ENCODE measurements at places on chromosomes 12 and 14. TPM values are rescaled to one million over a fixed set of nuclear protein-coding genes. Genes with fewer than 3 reads are reported as not detected.

- no peak for DNase-seq
Observed at GRCh38 chr12:13102461-13103195, 839 bp downstream of the GSG1 start.

CLEC2D gene
- total RNA-seq: 23.5 TPM

DNA sequence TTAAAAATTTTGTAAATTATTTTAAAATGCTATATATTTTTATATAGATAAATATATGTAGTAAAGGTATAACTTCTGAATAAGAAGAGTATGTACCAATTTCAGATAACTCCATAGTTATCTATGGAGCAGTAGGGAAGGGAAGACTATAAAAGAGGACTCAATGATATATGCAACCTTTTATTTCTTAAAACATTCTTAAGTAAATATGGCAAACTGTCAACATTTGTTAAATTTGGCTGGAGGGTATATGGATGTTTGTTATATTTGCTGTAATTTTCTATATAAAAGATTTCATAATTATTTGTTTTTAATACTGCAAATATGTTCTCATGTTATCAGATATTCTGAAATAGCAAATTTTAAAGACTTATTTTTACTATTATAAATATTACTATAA, 38.3 kb upstream of the TSPAN11 start:
- DNase-seq: no peak

GLS2 gene
- total RNA-seq: 3.1 TPM

FAM186B gene
- total RNA-seq: 0.24 TPM

GRCh38 chr12:104273503-104273902, 30.0 kb upstream of the EID3 start:
- no peak for DNase-seq

GRCh38 chr14:20345366-20345765, 1.9 kb downstream of the PARP2 start:
- DNase-seq: no peak

DNA sequence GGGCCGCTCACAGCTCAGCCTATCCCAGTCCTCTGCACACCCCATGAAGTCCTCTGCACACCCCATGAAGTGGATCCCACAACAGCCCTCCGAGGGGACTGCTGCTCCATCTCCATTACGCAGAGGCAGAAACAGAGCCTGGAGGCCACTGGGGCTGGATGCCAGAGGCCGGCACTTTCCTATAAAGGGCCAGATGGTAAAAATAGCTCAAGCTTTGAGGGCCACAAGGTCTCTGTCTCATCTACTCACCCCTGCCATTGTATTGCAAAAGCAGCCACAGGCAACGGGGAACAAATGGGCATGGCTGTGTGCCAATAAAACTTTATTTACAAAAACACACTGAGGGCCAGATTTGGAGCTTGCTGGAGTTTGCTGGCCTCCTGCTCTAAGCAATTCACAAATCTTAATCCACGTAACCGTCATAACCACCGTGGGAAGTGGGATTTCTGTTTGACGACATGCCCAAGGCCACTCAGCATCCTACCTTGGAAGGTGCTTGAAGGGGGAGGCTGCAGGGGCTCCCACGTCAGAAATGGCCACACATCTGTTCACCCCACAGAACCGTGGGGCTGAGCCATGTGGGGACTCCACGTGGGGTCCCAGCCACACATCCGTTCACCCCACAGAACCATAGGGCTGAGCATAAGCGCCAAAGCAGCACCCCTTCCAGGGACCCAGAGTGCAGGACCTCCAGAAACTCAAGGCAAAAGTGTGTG, 92.0 kb downstream of the NCOR2 start:
- no peak for DNase-seq

GRCh38 chr12:67760586-67761275, 112.2 kb downstream of the DYRK2 start:
- DNase-seq: no peak

GRCh38 chr12:73935817-73936216, 601.8 kb upstream of the ATXN7L3B start:
- DNase-seq: no peak

GRCh38 chr14:94889520-94890312, 119.8 kb upstream of the GSC start:
- no peak for DNase-seq

DNA sequence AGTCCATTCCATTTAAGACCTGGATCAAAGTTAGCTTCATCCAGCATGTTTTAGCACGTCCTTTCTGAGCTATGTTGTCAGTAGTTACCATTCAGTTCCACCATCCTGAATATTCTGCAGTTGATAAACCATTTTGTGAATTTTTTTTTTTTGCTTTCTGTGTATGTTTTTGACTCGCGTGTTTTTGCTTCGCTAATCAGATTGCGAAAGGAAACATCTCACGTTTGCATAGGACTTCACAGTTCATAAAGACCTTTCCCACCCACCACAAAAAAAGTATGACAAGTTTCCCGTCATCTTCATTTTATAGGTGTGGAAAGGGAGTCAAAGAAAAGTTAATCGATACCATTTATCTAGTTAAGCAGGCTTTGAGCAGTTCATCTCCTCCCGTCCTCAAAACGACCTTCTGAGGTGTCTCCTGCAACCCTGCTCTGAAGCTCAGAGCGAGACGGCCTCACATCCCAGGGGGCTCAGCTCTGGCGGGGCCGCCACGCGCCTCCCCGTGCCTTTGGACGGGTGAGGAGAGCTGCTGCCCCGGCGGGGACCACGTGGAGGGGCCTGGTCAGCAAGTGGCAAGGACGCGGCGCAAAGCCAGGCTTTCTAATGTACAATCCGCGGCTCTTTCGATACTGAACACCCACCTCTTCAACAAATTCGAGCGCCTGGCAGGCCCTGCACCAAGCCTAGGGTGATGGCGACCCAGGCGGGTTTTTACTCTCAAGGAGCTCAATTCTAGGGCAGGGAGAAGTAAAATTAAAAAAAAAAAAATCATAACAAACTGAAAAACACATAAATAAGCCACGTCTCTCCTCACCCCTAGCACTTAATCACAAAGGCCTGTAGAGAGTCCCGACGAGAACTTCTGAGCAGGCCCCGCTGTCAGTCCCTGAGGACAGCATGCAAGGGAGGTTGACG, 988 bp upstream of the TMEM263 start:
- DNase-seq: peak; percentile 11

KLHDC1 gene
- 2.8 TPM for total RNA-seq

DNA sequence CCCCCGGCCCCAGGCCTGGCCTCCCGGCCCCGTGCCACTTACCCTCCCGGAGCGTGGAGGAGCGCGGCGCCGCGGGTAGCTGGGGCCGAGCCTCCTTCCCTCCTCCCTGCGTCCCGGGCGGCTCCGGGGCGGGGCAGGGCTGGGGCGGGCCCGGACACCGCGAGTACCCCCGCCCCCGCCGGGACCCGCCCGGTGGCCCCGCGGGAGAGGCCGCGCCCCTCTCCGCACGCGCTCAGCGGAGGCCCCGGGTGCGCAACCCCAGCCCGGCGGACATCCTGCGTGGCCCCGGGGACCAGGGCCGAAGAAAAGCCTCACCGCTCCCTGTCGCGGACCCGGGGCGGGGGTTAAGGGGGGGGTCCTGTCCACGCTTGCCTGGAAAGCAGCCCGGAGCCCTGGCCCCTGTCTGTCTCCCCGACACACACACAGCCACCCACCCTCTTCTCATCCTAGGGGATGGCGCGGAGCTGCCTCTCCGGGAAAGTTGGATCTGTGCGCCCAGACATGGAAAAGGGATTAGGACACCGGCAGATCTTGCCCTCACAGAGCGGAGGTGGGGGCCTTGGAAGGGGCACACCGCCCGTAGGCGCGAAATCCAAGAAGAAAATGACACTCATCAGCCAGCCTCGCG, at the start of gene SYNE3:
Gene SYNE3 (minus strand): TSS at position 97 of the 628 bp plus-strand sequence. CDS start 40,829 bp downstream, outside the sequence.
- no peak for DNase-seq

- no peak for DNase-seq
Observed at GRCh38 chr12:68324531-68324930, 7.6 kb downstream of the MDM1 start.

TSPAN19 gene
- total RNA-seq: not detected

SLC8A3 gene
- total RNA-seq: 0.43 TPM

DNA sequence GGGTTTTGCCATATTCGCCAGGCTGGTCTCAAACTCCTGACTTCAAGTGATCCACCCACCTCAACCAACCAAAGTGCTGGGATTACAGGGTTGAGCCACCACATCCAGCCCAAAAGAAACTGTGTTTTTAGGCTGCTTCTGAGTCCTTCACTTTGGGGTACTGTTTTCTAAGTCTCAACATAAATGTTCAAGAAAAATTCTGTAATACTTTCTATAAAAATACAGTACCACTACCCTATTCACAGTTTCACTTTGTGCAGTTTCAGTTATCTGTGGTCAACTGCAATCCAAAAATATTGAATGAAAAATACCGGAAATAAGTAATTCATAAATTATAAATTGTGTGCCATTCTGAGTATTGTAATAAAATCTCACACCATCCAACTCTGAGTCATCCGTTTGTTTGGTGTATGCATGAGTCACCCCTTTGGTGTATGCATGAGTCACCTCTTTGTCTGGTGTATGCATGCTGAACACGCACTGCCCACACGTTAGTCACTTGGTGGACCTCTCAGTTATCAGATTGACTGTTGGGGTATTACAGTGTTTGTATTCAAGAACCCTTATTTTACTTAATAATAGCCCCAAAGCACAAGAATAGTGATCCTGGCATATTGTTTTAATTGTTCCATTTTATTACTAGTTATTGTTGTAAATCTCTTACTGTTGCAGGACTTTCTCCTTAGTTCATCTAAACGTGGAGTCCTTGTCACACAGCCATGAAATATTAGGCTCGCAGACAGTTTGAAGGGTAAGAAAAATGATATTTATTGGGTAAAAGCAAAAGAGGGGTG, 190.2 kb downstream of the FSCB start:
- DNase-seq: no peak

- no peak for DNase-seq
Observed at GRCh38 chr14:23051141-23052057, 5.9 kb downstream of the CDH24 start.

- DNase-seq: peak; percentile 67
Observed at GRCh38 chr12:1804545-1805332, 15.6 kb upstream of the LRTM2 start.

GRCh38 chr12:11621797-11622423, 27.6 kb upstream of the ETV6 start:
- DNase-seq: no peak

ARMH4 gene
- 31.5 TPM for total RNA-seq

DNA sequence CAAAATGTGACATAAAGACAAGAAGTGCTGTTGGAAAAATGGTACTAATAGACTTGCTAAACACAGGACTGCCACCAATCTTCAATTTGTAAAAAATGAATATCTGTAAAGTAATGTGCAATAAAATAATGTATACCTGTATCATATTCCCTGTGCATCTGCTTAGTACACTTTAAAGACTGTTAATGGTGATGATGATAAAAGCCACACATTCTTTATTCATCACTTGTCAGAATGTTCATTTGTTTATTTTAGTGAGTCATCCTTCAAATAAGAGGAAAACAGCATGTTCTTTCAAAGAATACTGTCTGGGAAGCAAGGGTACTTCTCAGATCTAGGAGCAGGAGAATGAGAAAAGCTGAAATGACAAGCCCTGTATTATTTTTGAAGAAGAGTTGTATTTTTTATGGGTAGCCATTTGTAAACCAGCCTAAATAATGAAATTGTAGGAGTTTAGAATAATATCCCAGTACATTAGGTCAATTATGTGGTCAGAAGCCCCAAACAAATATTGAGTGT, 78.3 kb upstream of the PSMA6 start:
- no peak for DNase-seq

GRCh38 chr14:65238456-65238855, 136.1 kb upstream of the MAX start:
- DNase-seq: no peak

- peak; percentile 36 for DNase-seq
Observed at GRCh38 chr14:96039633-96040311, 610 bp downstream of the C14orf132 start.

GRCh38 chr12:120830052-120830940, 73.9 kb downstream of the SPPL3 start:
- DNase-seq: no peak

All from progenitor cell of endocrine pancreas (in vitro differentiated cells).